ENCODE measurements at places on chromosomes 5 and 9.

- no peak for DNase-seq
Measured at GRCh38 chr9:129318121-129319075, 140.3 kb upstream of the IER5L start.

GRCh38 chr9:109122726-109123621 lies 3.2 kb upstream of the TMEM245 start:
- peak; percentile 94 for DNase-seq

GRCh38 chr5:138466125-138466899 lies 1.0 kb downstream of the EGR1 start:
- no peak for DNase-seq

DNA sequence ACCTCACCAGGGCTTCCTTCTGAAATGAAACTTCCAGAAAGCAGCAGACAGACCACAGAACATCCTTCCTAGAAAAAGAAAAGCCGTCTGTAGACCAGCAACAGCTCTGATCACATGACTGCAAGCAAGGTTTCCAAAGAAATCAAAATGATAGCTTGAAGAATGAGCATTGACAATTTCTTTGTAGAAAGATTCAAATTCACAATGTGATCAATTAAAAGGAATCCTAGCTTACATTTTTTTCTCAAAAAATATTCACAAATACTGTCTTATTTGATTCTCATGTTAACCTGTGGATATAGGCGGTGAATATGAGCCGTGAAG lies 144.9 kb downstream of the MTX3 start:
- no peak for DNase-seq

DNA sequence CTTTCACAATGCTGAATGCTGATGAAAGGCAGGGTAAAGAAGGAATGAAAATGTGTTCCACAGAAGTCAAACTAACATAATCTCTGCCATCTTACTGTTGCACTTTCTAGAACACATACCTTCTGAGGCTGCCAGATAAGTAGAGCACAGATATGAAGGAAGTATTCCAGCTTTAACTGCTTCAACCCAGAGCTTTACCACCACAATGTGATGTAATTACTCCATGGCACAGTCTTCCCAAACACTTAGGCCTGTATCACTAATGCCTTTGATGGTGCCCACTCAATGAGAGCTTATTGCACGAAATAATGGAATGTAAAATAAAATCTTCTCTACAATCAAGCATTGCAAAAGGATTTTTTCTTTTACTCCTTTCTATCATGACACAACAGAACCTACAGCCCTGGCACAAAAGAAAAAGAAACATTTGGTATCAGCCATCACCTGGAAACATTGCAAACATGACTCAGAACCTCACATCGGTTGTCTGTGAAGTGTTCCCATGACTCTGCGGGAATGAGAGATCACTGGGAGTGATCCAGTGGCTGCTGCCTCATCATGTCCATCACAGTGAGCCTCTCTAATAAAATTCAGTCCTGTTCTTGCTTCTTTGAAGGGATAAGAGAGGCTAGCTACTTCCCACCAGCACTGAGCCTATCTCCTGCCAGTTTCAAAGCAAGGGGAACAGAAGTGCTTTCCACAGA lies 385.8 kb downstream of the EFNA5 start:
- peak; percentile 70 for DNase-seq

DNA sequence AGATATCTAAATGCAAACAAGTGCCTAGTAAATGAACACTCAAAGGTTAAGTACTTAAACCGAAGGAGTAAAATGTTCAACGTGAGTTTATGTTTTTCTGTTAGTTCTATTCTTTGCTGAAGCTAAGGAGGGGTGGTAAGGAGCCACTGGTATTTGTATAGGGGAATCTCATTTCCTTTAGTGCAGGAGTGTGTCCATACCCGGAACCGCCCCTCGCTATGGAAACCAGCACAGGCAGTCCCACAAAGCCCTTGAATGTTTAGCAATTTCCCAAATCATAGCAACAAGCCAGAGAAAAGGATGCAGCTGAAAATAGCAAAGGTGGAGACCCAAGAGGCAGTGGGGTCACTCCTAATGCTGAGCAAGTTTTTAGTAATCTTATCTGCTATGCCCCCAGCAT lies 78.8 kb upstream of the STK32A start:
- DNase-seq, result no peak

DNA sequence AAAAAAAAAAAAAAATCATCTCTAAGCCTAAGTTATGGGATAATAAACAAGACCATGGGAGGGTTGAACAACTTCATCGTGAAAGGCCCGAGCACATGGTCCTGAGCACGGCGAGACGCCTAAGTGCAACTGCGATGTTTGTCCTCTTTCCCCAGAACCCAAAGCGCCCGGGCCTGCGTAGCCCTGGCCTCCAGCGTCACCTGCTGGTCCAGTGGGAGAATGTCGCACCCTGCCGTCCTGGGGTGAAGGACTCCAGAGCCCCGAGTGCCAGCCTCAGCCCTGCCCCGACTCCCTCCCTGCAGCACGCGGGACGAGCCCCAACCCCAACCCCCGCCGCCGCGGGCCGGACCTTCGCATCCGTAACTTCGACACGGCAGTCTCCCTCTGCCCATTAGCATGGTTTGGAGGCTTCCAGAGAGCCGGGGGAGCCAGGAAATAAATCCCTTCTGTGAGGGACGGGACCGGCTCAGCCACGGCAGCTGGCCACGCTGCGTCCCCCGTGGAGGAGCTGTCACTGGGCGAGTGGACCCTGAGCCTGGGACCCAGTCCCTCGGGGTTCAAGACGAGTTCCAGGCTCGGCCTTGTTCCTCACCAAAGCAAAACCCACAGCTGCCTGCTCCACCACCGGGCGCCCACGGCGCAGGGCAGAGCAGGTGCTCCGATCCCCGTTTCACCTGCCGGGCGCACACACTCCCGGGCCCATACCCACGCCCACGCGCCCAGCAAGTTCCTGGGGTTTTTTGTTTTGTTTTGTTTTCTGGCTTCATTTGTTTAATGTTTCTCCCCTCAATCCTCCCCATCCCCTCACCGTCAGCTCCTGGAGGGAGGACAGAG lies 132.5 kb upstream of the HAND1 start:
- DNase-seq, result peak; percentile 85

DNA sequence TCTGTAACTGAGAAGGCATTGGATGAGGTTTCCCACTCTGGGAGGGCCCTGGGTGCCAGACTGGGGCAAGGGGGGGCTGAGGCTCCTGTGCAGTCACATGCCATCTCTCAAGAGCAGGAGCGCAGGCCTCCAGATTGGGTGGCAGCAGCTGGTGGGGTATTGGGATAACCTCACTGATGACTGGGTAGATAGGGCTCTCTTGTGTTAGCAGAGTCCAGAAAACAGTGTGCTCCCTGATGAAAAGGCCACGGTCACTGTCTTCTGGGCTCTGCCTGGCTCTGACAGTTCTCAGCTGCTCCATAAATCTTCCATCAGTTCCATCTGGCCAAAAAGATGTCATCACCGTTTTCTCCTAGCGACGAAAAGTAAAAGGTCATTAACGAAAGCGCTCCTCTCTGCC lies 21.8 kb upstream of the NKX2-5 start:
- no peak for DNase-seq

DNA sequence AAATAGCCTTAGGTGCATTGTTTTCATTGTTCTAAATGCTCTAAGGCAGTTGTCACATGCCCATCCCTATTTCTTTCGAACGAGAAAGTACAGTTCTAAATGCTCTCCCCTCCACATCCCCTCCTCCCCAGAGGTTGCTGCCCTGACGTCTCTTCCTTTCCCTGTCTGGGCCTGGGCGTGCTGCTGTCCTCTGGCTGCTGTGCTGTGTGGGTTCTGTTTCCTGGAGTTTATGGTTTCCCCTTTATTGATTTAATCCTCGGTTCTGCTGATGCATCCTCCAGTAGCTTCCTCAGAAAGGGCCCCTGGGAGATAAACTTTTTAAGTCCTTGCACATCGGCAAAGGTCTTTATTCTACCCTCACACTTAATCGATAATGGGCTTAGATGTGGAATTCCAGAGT lies 48.8 kb downstream of the MVB12B start:
- peak; percentile 29 for DNase-seq
